NCI-H1436 treated with DMSO at 0.1 percent for 48 hours (cell line): ENCODE measurements at places on chromosomes 16 and 17.

DNA sequence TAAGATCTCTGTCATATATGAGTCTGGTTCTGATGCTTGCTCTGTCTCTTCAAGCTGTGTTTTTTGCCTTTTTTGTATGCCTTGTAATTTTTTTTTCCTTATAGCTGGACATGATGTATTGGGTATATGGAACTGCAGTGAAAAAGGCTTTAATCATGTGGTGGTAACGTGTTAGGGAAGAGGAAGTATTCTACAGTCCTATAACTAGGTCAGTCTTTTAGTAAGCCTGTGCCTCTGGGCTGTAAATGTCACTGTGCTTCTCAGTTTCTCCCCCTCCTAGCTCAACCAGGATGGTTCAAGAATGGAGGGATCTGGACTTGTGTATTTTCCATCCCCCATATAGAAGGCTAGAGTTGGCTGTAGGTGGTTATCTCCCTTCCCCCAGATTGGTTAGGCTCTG, 202.3 kb upstream of the AXIN2 start:
- no peak for DNase-seq

DNA sequence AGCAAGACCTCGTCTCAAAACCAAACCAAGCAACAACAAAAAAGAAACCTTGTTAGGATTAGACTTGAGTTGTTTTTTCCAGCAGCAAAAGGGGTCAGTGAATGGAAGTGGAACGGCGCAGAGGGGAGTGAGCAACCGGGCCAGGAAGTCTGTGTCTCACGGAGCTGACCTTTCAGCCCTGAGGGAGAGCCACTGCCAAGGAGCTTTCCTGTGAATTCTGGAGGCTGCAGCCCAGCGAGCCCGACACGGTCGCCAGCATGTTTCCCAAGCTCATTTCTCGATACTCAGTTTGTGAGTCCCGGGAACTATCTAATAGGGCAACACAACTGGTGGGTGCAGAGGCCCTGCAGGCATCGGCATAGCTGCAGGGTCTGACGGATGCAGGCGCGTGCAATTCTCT, 19.6 kb downstream of the TELO2 start:
- no peak for DNase-seq

- DNase-seq: no peak
These were observed 13.0 kb downstream of the CDYL2 start for GRCh38 chr16:80791411-80791810.

- DNase-seq: no peak
These were observed 45.0 kb upstream of the MMP2 start for GRCh38 chr16:55434000-55434399.

DNA sequence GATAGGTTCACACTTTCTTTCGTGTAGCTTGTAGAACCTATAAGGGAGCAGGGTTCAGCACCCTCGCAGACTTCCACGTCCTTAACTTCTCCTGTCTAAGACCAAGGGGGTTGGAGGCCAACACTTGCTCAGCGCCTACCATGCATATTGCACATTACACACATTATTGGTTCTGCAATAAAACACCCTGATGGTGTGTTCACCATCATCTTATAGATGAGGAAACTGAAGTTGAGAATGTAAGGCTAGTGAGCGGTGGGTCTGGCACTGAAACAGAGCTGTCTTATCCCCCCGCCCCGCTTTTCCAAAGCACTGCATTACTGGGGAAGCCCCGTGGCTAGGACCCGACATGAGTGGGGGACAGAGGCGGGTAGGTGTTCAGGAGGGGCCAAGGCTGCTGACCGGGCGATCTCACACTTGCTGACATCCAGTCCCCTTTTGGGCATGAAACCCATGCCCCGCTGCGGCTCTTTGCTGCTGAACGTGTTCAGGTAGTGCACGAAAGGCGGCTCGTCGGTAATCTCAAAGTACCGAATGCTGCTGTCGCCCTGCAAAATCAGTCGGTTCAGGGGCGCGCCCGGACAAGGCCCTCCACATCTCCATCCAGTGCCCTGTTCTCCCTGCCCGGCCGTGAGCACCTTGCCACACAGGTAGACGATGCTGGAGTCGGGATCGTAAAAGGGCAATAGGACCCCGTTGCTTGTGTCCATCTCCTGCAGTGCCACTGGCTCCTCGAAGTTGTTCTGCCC, 6.2 kb downstream of the CORO6 start:
- DNase-seq: no peak
